ENCODE measurements at places on chromosomes 11 and 22.

DNA sequence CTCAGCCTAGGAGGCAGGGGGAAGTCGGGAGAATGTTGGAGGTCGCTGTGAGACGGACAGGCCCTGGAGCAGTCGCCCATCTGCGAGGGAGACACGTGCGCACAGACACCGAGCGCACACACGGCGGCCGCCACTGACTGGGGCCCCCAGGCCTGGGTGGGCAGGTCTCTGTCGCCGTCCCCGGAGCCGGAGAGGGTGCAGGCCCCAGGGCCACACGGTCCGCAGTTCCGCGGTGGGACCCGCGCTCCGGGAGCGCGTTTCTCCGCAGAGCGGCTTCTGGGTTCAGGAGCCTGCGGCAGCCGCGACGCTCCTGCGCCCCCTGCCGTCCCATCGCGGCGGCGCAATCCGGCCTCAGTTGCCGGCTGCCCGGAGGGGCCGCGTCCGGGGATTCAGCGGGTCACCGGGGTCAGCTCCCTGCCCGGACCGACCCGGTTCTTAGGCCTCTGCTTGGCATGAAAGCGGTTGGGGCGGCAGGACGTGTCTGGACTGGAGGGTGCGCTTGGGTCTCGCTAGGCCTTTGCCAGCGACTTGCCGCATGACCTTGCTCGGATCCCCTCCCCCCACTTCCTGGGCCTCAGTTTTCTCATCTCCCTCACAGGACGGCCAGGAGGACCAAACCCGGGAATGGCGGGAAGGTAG, 31.2 kb downstream of the PDE2A start:
- DNase-seq: no peak

GRCh38 chr22:25745341-25746011, 3.5 kb downstream of the MYO18B start:
- no peak for DNase-seq

GRCh38 chr11:61963282-61964057, 4.0 kb downstream of the FTH1 start:
- DNase-seq: no peak

- no peak for DNase-seq
Measured at GRCh38 chr11:2713661-2714462, 14.1 kb upstream of the KCNQ1OT1 start.

DNA sequence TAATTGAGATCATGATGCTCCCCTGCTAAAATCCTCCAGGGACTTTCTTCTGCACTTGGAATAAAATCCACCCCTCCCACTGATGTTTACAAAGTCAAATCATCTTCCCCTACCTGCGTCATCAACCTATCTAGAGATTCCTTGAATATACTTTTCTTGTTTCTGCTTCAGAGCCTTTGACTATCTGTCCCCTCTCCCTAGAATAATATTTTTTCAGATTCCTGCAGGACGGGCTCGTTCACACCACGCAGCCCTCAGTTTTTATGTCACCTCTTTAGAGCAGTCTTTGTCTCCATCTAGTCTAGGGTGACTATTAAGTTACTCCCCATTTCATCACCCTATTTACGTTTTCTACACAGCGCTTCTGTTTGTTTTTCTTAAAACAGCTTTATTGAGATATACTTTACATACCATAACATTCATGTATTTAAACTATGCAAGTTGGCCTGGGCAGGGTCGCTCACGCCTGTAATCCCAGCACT, 94.8 kb upstream of the SESN3 start:
- DNase-seq: no peak

DNA sequence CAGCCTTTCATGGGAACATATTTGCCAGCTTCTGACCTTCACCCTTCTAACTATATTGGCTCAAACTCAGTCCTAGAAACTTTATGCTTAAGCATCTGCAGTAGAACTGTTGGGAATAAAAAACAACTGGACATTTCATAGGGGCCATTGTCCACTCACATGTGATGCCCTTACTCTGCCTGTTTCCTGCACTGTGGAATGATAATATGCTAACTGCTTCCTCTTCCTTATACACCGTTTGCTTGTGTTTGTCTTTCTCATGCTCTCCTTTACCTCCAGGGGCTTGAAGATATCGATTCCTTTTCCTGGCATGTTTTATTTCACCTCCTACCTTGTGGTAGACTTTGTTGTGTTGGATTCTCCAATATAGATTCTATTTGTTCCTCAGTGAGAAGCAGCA, 333.0 kb upstream of the DDI1 start:
- no peak for DNase-seq

DNA sequence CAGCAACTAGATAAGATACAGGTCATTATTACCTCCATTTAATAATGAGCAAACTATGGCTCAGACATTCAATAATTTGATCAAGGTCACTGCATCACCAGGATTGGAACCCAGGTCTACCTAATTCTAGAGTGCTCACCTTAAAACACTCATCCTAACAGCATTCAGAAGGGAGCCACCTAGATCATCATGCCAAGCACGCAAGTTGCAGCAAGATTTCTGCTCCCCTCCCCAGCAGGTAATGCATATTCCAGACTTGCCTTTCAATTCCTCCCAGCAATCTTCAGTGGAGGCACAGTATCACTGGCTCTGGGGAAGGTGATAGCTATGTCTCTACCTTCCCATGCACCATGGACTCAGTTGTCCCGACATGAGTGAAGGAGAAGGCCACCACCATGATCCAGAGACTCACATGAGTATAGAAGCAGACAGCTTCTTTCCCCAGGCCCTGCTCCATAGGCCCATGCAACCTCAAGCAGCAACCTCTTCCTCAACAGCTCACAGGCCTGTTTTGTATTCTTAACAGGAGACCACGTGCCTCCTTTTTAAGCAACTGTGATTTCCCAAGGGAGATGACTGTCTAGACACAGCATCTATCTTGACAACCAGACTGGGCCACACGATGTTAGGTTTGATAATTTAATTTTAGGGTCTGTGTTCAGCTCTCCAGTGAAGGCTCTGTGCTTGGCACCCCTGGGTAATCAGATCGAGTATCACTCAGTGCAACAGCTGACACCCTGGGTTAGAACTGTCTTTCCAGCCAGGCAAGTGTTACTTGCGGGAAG, 36.4 kb downstream of the RAB30 start:
- DNase-seq: no peak

DNA sequence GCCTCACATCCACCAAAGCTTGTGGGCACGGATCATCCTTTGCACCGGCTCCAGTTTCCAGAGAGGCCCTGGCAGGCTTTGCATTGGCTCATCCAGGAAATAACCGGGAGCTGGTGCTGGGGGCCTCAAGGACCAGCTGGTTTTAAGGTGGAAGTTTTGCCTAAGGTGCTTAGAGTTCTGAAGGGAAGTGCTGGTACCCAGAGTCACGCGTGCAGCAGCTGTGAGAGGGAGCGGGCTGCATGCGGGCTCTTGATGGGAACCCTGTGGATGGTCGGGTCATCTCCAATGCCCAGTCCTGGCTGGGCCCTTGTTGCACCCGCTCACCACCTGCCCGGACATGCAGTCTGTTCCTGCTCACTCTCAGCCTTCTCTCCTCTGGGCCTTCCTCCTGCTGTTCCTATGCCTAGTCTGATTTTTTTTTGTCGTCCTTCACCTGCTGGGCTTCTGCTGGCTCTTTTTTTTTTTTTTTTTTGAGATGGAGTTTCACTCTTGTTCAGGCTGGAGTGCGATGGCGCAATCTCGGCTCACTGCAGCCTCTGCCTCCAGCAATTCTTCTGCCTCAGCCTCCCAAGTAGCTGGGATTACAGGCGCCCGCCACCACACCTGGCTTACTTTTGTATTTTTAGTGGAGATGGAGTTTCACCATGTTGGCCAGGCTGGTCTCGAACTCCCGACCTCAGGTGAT, 24.0 kb upstream of the PRR5 start:
- no peak for DNase-seq

DNA sequence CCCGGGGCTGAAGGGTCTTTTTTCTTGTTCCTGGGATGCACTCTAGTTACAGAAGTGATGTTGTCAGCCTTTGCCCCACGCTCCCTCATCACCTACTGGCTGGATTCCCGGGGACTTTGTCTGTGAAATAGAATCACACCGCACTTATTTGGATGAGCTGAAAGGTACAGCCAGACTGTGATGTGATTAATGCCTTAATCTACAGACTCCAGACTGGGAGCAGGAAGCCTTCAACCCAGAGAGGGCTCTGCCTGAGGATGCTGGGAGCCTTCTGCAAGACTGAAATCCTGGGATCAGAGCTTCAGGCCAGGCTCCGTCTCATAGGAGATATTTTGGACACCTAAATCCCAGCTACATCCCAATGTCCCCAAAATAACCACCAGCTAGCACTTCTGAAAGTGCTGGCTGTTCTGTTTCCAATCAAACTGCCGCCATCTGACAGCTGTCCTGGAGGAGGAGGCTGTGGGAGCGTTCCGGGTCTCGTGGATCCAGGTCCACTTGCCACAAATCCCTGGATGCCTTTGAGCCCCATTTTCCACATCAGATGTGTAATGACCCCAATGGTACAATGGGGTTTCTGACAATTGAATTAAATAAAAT, 688.5 kb downstream of the TBC1D22A start:
- no peak for DNase-seq

DNA sequence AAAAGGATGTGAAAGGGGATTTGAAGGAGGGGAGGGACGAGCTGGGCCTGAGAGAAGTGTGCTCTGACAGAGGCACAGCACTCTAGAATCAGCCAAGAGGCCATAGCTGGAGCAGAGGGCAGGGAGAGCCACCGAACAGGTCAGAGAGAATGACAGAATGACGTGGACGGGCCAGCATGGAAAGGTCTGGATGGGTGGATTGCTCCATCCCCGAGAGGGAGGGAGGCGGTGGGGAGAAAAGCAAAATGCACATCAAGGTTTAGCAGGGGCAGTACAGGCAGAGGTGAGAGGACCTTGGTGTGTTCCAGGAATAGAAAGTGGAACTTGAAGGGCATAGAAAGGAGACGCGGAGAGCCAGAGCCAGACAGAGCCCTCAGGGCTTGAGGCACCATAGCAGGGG, 6.9 kb downstream of the PMM1 start:
- no peak for DNase-seq

DNA sequence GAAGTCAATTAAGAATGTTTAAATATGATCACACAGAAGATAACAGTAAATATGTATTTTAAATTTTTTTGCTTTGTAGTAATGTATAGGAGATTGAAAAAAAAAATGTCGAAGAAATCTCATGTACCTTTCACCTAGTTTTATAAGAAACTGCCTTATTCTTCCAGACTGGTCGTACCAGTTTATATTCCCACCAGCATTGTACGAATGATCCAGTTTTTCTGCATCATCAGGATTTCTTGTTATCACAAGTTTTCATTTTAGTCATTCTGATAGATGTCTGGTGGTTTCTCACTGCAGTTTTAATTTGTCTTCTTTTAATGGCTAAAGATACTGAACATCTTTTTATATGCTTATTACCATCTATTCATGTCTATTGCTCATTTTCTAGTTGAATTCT, 101.8 kb upstream of the CTSC start:
- DNase-seq: no peak

DNA sequence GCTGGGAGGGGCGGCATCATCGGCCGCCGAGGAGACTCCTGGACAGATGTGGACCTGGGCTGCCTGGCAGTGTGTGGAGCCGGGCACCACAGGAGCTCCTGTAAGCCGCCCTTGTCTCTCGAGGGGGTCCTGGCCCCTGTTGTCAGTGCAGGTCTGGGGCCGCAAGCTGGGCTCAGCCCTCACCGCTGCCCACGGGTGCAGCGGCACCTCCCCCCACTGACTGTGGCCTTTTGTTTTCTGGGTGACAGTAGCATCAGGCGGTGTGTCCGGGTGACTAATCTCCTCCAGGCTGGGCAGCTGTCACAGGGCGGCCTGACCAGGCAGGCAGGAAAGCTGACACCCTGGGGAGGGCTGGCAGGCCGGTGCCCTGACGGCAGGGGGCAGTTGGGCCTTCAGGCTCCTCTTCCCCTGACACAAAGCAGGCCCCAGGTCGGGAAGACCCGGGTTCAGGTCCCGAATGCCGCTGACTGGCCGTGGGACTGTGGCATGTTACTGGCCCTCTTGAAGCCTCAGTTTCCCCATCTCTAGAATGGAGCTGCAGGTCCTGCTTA, 16.3 kb downstream of the DGKZ start:
- no peak for DNase-seq

DNA sequence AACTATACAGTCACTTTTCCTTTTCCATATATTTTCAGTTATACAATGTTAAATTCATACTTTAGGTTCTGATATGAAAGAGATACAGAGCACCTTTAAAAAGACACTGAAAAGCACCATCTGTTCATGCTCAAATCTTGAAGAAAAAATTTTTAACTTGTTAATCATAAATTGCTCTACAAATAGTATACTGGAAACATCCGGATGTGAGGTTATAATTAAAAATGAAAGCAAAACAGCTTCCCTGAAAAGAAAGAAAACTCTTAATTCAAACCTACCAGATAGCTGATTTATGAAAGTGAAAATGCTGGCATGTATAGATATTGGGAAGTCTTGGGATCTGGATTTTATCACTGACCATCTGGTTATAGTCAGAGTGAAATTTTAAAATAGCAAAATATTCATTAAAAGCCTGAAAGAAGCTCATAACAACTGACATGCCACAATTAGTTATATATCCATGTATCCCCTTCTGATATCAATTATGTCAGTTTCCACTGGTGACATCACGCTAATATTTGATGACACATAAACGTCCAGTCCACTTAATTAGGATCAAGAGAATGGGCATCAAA, 740.0 kb downstream of the DLG2 start:
- DNase-seq: no peak

GRCh38 chr22:36386351-36386899, 1.3 kb downstream of the MYH9 start:
- DNase-seq: no peak

- no peak for DNase-seq
Measured at GRCh38 chr11:30150425-30150824, 80.4 kb upstream of the FSHB start.

- no peak for DNase-seq
Measured at GRCh38 chr11:19995145-19995544, 165.1 kb downstream of the DBX1 start.

DNA sequence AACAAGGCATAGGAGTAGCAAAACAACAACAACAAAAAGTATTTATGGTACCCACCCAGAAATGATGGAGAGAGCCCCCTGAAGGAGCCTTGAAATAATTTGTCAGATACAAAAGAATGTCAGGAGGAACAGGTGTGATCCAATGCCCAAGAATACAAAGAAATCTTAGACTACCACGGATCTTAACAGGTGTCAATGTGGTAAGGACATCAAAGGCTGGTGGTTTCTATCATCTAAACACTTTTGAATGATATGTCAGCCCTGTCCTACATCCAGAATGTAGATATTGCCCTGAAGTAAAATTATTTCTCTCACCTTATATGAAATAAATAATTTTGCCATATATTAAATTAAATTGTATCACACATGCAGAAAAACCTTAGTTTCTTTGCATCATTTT, 386.4 kb upstream of the ANO5 start:
- no peak for DNase-seq

DNA sequence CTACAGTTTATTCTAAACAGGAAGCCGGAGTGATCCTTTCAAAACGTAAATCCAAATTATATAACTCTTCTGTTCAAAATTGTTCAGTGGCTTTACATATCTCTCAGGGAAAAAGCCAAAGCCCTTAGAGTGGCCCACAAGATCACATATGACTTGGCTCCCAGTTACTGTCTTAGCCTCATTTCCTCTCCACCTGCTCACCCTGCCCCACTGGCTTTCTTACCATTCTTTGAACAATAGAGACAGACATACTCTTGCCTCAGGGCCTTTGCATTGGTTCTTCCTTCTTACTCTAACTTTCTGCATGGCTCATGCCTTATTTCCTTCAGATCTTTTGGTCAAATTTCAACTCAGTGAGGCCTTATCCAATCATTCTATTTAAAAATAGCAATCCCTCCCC, 52.1 kb downstream of the STIM1 start:
- DNase-seq: no peak

GRCh38 chr11:96102664-96103078, 178.8 kb upstream of the MTMR2 start:
- DNase-seq: no peak

- no peak for DNase-seq
Measured at GRCh38 chr11:35787013-35787504, 124.5 kb downstream of the TRIM44 start.
